CD8-positive, alpha-beta memory T cell (primary cell): ENCODE measurements at places on chromosomes 16 and 17. TPM values are rescaled to one million over a fixed set of nuclear protein-coding genes. Genes with fewer than 3 reads are reported as not detected.

DNA sequence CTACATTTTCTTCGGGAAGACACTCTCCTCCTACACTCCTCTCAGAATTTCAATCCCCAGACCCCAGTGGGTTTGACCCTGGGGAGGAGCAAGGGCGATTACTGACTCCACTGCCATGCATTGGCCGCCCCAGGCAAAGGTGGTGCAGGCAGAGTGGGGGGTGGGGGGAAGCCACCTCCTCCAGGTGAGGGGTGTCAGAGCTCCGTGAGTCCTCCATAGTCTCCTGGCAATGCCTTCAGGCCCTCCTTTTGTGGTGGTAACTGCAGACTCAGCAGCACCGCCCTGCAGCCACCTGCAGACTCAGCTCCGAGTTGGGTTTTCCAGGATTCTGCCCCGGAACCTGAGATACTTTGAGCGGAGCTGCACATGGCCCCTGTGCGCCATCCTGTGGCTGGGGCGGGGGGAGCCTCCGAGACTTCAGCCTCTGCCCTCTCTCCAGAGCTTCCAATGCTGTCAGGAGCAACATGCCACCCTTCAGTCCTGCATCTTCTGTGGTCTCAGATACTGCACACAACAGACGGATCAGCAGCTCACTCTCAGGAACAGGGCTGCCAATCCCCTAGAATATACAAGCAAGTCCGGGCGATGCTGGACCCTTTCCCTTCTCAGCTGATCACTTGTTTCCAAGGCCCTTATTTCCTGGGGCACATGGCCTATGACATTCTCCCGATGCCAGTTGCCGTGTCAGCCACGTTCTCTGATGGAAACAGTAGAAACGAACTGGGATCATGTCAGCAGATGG is 2.4 kb upstream of the SLC47A2 start:
- DNase-seq = no peak

- DNase-seq = no peak
Measured at GRCh38 chr17:32880671-32881453, 3.9 kb upstream of the MYO1D start.

DNA sequence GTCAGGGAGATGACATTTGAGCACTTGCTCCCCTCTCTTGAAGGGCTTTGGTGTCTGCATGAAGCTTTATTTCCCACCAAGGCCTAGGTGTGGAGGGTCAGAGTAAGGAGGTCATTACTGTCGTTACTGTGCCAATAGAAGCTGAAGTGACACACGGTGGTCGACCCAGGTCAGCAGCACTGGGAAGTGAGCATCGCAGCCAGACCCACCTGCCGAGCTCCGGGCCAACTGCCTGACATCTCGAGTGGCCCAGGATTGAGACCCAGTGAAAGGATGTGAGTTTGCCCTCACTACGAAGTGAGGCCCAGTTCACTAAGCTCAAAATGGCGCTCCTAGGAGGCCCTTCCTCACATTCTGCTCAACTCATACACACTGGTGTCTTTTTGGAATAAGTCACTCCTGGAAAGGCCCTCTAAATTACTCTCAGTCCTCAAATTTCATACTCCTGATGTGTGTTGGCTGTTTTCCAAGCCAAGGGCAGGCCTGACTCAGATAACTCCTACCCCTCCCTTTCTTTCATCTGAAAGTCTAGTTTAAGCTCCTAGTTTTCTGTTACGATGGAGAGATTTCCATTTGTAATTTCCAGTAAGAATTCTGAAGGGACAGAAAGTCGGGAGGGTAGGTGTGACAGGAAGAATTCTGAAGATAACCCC is 200.4 kb downstream of the LGALS9B start:
- DNase-seq = no peak

The TBC1D3L gene
- 6.1 TPM for total RNA-seq

The MYH8 gene
- total RNA-seq = not detected

DNA sequence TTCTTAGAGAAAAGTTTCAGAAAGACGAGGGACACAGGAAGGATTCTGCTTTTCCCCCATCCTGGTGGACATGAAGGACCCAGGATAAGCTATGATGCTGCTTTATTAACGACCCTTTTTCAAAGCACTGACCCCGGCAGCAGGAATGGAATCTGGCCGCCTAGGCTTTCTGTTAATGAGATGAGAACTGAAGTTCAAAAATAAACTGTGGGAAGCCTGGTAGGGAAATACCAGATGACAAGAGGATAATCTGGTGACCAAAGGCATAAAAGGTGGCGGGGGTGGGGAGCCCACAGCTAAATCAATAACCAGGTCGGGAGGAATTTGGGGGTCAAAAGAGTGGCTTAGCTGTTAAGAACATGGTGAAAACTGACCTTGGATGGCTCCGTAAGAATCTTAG is 171.0 kb downstream of the XYLT1 start:
- DNase-seq = no peak

DNA sequence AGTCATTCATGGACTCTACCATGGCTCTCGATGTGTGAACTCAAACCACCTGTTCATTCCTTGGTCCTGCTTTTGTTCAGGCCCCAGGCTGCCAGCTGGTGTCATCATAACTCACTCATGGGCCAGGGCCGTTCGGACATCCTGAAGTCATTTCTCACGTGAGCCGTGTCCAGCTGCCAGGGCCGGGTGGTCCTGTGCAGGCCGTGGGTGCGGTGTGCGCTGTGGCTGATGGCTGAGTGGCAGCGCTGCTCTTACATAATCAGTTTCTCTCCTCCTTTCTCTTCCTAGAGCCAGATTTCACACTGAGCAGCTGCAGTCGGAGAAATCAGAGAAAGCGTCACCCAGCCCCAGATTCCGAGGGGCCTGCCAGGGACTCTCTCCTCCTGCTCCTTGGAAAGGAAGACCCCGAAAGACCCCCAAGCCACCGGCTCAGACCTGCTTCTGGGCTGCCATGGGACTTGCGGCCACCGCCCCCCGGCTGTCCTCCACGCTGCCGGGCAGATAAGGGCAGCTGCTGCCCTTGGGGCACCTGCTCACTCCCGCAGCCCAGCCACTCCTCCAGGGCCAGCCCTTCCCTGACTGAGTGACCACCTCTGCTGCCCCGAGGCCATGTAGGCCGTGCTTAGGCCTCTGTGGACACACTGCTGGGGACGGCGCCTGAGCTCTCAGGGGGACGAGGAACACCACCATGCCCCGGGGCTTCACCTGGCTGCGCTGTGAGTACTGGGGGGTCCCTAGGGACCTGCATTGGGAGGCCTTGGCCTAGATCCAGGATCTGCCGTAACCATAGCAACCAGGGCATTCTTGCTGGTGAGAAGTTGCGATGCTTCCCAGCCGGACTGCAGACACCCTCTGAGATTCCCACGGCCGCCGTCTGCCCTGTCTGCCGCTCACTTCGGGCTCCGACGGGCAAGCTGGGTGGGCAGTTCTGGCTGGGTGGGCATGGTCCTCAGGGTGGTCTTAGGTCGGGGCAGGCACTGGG is at the start of gene IL34:
Gene IL34 (plus strand): TSS at position 300 of the 982 bp plus-strand sequence. CDS start 389 bp downstream, at position 689.
- DNase-seq = no peak

GRCh38 chr16:86958423-86958822 is 358.8 kb downstream of the C16orf95 start:
- no peak for DNase-seq

DNA sequence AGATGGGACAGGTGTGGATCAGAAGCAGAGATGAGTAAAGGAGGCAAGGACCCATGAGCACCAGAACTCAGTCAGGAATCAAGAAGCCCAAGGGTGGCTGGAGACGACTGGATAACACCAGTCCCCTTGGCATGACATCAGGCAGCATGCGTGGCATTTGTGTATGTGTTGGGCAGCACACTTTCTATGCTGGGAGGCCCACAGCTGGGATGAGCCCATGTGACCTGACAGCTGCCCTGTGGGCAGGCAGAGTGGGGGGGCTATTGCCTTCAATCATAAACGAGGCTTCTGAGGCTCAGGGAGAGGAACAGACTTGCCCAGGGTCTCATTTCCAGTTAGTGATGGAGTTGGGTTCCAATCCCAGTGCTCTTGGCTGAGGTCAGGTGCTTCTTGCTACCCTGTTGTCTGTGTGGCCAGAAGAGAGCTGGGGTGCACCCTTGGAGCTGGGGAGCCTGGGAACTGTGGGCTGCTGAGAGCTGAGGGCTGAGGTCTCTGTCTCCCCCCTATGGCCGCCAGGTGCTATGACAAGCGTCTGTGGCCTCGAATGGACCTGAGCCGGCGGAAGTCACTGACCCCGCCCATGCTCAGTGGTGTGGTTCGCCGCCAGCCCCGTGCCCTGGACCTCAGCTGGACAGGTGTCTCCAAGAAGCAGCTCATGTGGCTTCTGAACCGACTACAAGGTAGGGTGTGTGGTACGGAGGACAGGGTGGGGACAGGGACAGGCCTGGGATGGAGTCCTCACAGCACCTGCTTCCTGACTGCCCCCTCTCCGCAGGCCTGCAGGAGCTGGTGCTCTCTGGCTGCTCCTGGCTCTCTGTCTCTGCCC is 7.1 kb upstream of the ORAI3 start:
- DNase-seq = peak; percentile 53

DNA sequence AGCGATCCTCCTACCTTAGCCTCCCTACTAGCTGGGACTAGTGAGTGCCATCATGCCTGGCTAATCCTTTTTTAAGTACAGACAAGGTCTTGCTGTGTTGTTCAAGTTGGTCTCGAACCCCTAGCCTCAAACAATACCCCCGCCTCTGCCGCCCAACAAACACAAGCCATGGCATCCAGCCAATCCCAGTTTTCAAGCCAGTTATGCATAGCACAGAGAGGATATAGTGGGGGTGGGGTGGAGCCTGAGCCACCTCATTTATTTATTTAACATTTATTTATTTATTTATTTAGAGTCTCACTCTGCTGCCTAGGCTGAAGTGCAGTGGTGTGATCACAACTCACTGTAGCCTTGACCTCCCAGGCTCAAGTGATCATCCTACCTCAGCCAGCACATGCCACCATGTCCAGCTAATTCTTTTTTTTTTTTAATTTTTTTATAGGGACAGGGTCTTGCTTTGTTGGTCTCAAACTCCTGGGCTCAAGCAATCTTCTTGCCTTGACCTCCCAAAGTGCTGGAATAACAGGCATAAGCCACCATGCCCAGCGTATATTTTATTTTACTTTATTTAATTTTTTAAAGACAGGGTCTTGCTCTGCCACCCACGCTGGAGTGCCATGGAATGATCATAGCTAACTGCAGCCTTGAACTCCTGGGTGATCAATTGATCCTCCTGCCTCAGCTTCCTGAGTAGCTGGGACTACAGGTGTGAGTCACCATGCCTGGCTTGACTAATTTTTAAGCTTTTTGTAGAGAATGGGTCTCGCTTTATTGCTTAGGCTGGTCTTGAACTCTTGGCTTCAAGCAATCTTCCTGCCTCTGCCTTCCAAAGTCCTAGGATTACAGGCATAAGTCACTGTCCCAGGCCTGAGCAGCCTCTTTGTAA is 26.2 kb upstream of the KLHL11 start:
- DNase-seq = no peak

The GFAP gene
- not detected for total RNA-seq

The PIK3R5 gene
- 30.2 TPM for total RNA-seq

GRCh38 chr17:41315814-41316445 is 420 bp upstream of the KRTAP17-1 start:
- DNase-seq = no peak

GRCh38 chr16:88473666-88474534 is 20.8 kb downstream of the ZFPM1 start:
- no peak for DNase-seq

DNA sequence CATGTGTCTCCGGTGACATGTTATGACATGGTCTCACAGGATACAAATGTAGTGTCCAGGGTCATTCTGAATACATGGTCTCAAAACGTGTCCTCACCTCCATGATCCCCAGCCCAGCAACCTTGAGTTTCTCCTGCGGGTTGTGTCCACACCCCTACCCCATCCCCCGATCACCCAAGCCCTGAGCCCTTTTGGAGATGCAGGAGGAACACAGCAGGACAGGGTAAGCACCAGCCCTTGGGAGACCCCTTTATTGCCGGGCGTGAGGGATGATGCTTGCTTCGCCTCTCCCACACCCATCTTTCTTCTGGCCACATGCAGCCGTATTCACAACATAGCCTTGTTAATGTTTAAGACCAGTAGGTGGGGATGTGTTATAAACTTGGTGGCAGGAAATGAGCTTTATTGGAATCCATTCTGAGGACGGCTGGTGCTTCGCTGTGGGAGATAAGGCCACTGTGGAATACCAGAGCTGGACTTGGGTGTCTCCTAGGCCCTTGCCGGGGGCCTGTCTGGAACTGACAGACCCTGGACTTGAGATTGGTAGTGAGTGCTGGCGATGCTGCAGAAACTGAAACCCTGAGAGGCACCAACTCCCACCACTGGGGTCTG is 5.5 kb downstream of the TMEM132E start:
- no peak for DNase-seq

The CRISPLD2 gene
- not detected for total RNA-seq

The RGS11 gene
- total RNA-seq = not detected

The C17orf58 gene
- 45.8 TPM for total RNA-seq

GRCh38 chr16:3021449-3022207 is 1.5 kb downstream of the TNFRSF12A start:
- DNase-seq = peak; percentile 65

- peak; percentile 75 for DNase-seq
Measured at GRCh38 chr16:56675685-56676210, 6.1 kb downstream of the MT1H start.

The CCL8 gene
- total RNA-seq = not detected

GRCh38 chr16:31713945-31714902 is 159.4 kb upstream of the ZNF267 start:
- DNase-seq = no peak

The MT2A gene
- total RNA-seq = 349 TPM

The CLEC18B gene
- total RNA-seq = 0.29 TPM

DNA sequence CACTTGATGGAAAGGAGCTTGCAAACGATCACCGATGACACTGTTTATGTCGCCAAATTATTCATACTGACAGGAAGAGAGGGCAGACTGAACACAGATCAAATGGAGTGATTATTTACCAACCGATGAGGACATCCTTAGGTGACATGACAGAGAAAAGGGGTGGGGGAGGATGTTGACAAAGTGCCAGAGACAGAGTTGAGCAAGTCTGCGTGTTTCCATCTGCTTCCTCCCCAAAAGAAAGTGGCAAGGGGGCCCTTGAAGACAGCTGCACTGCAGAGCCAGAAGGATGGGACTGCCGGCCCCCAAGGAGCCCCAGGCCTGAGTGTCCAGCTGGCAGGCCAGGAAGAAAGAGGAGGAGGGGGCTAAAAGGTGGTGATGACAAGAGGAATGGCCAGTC is 191.0 kb upstream of the RPL38 start:
- DNase-seq = no peak

DNA sequence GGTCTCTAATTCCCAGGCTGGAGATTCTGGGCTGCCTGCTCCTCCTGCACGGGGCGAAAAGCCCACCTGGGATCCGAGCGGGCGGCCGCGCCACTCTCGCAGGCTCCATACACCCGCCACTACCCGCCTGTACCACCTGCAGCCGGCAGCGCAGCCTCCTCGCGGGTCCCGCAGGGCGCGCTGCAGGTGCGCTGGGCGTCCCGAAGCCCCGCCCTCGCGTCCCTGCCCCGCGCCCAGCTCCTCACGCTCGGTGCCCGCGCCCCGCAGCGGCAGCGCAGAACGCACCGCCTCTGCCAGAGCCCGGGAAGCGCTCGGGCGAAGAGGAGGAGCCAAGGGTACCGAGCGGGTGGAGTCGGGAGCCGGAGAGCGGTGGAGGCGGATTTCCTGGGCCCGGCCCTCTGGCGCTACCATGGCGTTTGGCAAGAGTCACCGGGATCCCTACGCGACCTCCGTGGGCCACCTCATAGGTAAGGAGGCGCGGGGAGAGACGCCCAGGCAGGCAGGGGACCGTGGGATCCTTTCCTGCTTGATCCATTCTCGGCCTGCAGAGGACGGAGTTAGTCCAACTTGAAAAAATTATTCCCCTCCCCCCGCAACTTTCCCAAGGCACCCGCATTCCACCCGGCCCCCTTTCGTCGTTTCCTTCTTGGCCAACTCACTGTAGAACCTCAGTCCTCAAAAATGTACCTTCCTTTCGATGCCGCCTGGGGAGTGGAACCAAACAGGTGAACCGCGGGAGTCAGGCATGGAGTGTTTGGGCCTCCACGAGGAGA is at the start of gene TOM1L1:
Gene TOM1L1 (plus strand): TSS at position 396 of the 773 bp plus-strand sequence. CDS start 14 bp downstream, at position 410.
- no peak for DNase-seq
